ENCODE measurements at places on chromosomes 12 and 14.

DNA sequence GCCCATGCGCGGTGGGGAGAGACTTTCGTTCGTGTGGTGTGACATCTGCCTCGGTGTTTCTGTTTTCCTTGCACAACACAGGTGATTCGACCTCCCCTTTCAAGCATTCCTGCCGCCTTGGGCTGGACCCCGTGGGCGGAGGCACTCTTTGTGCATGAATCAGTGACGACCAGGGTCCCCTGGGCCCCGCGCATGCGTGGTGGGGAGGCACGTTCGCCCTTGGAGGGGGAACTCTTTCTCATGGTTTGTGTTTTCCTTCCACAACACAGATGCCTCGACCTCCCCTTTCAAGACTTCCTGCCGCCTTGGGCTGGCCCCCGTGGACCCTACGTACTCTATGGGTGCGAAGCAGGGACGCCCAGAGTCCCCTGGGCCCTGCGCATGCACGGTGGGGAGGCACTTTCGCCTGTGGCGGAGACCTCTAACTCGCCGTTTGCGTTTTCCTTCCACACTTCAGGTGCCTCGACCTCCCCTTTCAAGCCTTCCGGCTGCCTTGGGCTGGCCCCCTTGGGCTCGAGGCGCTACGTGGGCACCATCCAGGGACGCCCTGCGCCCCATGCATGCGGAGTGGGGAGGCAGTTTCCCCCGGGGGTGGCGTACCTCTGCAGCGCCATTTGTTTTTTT is 340.9 kb downstream of the ALG10 start:
- no peak for DNase-seq

DNA sequence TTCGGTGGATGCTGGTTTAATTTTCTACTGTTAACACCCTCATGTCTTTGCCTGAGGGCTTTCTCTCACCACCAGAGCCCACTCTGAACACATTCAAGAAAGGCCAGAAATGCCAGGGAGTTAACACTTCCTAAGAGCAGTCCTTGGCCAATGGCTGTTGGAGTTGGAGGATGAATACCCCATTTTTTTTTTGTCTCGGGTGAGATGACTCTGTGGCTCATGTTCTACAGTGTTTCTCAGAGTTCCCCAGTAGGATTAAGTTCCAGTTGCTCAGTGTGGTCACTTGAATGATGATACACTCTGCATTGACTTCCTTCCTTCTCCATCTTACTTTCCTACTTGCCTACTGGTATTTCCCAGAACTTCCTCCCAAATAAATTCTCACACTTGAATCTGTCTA is 65.8 kb downstream of the FOS start:
- DNase-seq = no peak

DNA sequence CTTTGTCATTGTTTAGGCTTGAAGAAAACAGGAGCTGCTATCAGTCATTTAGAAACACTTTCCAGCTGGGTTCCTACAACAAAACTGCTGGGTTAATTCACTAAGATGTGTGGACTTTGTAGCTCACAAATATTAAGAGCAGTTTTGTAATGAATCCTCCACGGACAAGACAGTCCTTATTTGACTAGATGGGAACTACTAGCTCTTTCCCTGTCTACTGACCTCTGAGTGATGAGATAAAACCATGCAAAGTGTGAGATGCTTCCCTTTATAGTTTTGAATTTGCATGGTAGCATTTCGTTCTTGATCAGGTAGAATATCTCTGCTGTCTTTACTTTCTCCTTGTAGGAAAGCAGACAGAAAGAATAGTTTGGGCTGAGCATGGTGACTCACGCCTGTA is 72.9 kb upstream of the STXBP6 start:
- DNase-seq = no peak

GRCh38 chr12:6361834-6362233 is 13.5 kb downstream of the SCNN1A start:
- no peak for DNase-seq

GRCh38 chr14:95261616-95262510 is 57.8 kb downstream of the CLMN start:
- DNase-seq = no peak

DNA sequence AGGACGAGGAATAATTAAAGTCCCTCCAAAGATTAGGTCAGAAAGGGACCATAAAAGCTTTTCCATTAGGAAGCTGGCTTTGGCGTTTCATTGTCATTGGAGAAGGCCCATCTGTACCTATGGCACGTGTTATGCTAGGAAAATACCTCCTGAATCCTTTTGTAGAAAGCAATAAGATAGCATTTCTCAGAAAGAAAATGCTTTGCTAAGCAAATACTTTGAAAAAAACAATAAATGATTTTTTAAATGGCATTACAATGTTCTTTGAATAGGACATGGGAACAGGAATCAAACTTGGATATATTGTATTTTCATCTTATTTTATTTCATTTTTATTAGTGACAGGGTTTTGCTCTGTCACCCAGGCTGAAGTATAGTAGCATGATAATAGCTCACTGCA is 967.7 kb downstream of the NRXN3 start:
- no peak for DNase-seq

DNA sequence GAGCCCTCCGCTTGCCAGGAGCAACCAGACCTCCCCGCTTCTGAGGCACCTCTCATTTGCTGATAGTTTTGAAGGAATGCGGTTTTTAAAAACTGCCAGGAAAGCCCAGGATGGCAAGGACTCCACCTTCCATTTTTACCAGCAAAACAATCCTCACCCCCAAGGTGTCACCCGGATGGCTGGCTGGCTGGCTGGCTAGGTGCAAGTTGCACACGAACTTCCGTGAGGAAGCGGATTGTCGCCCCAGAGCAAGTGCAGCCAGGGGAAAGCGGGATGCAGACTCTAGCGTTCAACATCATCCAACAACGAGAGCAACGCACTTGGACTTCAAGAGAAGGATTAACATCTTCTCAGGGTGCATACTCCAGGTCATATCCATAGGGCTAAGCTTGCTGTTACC is 125.4 kb downstream of the RIMBP2 start:
- no peak for DNase-seq

DNA sequence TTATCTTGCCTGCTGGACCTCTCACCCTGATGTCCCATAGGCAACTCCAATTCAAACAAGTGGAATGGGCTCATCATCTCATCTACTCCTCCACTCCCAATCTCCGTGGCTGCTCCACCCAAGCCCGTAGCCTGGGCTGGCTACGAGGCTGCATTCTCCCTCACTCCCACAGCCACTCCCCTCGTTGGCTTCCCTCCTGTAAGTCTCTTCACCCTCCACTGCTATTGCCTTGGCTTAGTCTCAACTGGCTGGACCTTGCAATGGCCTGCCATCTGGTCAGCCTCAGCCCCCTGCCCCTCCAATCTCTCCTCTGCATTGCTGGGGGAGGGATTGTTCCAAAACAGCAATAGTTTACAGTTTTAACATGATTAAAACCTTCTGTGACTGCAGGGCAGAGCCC is 44.4 kb upstream of the PELI2 start:
- no peak for DNase-seq

GRCh38 chr14:67166450-67166853 is 22.8 kb upstream of the GARIN2 start:
- peak; percentile 43 for DNase-seq

DNA sequence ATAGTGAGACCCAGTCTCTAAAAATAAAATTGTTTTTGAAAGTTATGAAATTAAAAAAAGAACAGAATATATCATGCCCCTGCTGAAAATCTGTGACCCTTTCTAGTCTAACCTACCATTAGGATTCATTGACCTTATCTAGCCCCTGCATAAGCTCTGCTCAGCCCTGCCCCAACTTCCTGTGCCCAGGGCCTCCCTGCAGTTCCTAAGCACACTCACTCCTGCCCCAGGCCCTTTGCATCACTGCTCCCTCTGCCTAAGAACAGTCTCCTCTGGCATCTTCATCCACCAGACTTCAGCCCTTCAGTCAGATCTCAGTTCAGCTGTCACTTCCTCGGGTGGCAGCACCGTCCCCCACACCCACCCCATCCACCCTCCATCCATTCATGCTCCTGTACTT is 55.4 kb downstream of the SCARB1 start:
- DNase-seq = no peak

GRCh38 chr14:45258805-45259204 is 5.8 kb upstream of the MIS18BP1 start:
- no peak for DNase-seq

GRCh38 chr14:37901978-37902377 is 305.7 kb upstream of the SSTR1 start:
- DNase-seq = no peak

DNA sequence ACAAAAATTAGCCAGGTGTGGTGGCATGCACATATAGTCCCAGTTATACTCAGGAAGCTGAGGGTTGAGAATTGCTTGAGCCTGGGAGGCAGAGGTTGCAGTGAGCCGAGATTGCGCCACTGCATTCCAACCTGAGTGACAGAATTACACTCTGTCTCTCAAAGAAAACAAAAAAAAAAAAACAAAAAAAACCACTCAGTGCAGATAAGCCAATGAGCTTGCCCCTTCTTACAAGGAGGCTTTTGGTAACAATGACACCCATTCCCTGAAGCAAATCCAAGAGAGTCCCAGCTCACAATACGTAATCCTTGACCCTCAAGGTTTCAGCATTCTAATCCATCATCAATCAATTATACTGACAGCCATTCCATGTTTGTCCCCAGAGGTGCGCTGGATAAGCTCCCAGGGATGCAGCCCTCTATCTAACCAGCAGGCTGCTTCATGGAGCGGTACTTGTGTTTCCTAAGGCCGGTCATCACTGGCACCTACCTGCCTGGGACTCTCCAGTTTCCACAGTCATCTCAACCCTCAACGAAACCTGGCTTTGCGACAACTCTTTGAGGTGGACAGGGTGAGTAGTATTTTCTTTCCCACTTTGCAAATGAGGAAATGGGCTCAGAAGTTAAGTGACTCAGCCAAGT is 12.4 kb downstream of the GCN1 start:
- DNase-seq = no peak

GRCh38 chr12:104736307-104736706 is 221.8 kb downstream of the SLC41A2 start:
- DNase-seq = no peak

DNA sequence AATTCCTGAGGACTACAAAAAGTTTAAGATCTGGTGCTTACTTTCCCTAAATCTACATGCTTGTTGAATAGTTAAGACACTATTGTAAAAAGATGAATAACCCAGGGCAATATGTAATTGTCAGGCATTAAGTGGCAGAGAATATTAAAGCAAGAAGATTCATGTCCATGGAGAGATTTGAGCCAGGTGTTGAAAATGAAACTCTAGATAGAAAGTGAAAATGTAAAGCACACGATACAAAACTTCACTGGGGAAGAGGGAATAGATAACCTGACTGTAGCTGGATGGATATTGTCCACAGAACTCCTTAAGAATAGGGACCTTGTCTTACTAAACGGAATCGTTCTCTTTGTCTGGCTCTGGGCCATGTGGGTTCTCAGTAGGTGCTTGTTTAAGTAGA is 5.0 kb downstream of the CAND1 start:
- DNase-seq = no peak

GRCh38 chr12:104935886-104936285 is 22.2 kb downstream of the SLC41A2 start:
- no peak for DNase-seq

DNA sequence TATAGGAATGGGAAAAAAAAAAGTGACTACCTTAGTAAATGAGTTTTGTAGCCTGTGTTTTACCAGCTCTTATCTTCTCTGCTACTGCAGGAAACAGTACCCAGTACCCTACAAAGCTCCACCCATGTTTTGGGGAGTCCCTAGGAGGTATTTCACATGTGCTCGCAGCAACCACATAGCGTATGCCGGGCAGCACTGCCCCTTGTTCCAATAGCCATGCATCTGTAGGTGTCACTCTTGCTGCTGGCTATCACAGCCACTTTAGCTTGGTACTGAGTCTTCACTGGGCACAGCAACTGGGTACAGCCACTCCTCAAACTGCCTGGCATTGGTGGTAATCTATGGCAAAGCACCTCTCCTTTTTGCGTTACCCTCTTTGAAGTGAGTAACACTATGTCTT is 2.0 kb upstream of the MDM1 start:
- no peak for DNase-seq

GRCh38 chr12:124687917-124688316 is 120.5 kb upstream of the NCOR2 start:
- no peak for DNase-seq

- DNase-seq = no peak
These were observed 8.5 kb upstream of the SERPINA12 start for GRCh38 chr14:94517641-94518257.

GRCh38 chr14:55927028-55927427 is 191.2 kb upstream of the PELI2 start:
- DNase-seq = peak; percentile 69

- no peak for DNase-seq
These were observed 8.5 kb upstream of the LTBP2 start for GRCh38 chr14:74620497-74620921.

- DNase-seq = no peak
These were observed 88.5 kb downstream of the E2F7 start for GRCh38 chr12:76976777-76977382.

GRCh38 chr12:90729736-90730135 is 225.2 kb downstream of the CCER1 start:
- DNase-seq = no peak

DNA sequence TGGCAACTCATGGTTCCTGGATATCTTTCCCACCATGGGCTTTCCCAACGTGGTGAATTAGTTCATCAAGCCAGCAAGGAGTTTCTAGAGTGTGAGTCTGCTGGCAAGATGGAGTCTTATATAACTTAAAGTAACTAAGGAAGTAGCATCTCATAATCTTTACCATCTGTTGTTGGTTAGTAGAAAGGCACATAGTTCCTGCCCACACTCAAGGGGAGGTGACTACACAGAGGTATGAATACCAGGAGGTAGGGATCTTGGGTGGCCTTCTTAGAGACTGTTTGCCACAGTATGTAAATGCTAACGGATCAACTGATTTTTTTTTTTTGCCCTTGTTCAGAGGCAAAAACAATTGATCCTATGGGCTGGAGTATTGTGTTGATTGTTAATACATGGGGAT is 446.9 kb downstream of the ATP23 start:
- DNase-seq = no peak

DNA sequence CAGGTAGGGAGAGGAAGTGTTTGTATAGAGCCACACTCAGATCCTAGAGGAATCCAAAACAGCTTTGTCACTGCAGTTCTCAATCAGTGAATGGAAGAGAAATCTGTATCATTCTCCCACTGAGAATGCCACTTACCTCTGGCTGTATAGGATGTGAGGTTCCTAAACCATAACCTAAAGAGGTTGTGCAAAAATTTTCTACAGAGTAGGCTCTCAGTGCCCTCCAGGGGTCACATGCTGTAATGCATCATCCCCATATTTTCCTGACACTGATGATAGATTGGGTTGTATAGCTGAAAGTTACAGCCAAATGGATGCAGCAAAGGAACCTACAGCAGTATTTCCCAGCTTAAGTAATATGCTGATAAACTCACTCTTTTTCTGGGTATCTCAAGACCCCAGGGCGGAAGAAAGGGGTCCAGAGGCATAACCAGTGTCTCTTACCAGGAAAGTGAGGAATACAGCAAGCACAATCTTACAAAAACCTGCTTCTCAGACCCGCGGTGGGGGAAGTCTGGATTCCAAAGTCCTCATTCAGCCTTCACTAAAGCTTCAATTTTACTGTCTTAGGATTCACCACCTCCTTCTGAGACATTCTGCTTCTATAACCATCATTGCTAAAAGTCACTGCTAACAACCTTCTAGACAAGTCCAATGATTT is 3.8 kb downstream of the BCDIN3D start:
- DNase-seq = peak; percentile 37

All from neural crest cell (in vitro differentiated cells).